ENCODE measurements at places on chromosomes 3 and 15. TPM values are rescaled to one million over a fixed set of nuclear protein-coding genes. Genes with fewer than 3 reads are reported as not detected.

Gene OXNAD1
- total RNA-seq: 11.3 TPM

Gene WDR72
- total RNA-seq: not detected

Gene LMAN1L
- not detected for total RNA-seq

Gene RIOX2
- total RNA-seq: 25.5 TPM

Gene PPP1R2
- total RNA-seq: 69.5 TPM

Gene EOMES
- total RNA-seq: not detected
